Suprapubic skin (tissue), 4 donors: ENCODE measurements at places on chromosomes 5 and 9.

GRCh38 chr5:111976705-111977435, 219.9 kb upstream of the NREP start:
- no peak for DNase-seq

DNA sequence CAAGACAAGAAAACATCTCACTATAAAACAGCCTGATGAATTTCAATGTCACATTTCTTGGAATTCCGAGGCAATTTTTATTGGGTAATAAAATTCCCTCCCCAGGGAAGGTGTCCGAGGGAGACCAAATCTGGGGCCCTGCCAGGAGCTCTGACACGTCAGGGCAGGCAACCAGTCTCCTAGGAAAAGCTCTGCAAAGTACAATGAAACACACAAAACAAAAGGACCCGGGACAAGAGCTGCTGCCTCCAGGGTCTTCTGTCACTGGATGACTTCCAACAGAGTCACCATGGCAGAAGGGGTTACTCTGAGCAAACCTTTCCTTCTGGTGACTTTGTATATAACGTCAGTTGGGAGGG, 50.8 kb downstream of the SAXO1 start:
- DNase-seq = no peak

DNA sequence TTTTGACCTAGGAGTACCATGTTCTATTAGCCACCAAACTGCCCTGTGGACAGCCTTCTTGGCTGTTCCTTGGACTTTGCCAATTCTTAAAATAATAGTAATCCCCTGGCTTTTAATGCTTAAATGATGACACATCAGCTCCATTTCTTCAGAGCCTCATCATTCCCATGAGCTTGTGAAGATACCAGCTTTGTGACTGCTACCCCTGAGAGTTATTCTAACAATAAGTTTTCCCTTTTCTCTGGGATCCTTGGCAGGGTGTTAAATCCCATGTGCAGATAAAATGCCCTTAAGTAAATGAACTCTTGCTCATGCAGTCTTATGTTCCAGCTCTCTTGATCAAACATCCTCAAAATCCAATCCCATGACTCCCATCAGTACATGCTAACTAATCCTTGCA, 415.3 kb downstream of the CETN3 start:
- DNase-seq = no peak

- DNase-seq = no peak
Measured at GRCh38 chr5:79227484-79228025, 8.4 kb upstream of the JMY start.

GRCh38 chr9:18474783-18475182, 830 bp downstream of the ADAMTSL1 start:
- no peak for DNase-seq

- no peak for DNase-seq
Measured at GRCh38 chr5:167798448-167798847, 493.0 kb upstream of the WWC1 start.

GRCh38 chr9:123309611-123310010, 41.2 kb upstream of the STRBP start:
- DNase-seq = no peak

GRCh38 chr9:134204041-134204440, 39.7 kb upstream of the RNU6ATAC start:
- no peak for DNase-seq

DNA sequence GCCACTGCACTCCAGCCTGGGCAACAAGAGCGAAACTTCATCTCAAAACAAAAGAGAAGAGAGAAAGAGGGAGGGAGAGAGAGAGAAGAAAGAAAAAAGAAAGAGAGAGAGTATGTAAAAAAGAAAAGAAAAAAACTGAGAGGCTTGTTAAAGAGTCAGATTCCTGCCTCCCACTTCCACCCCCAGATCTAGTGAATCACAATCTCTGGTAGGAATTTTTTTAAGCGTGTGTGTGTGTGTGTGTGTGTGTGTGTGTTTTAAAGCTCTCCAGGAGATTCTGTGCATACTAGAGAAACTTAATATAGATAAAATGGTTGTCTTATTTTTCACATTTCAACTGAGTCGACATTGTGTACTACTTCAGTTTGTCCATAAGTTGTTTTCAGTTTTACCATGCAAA, 32.0 kb downstream of the SAR1B start:
- no peak for DNase-seq

GRCh38 chr5:38725371-38725865, 120.4 kb upstream of the OSMR start:
- DNase-seq = no peak

DNA sequence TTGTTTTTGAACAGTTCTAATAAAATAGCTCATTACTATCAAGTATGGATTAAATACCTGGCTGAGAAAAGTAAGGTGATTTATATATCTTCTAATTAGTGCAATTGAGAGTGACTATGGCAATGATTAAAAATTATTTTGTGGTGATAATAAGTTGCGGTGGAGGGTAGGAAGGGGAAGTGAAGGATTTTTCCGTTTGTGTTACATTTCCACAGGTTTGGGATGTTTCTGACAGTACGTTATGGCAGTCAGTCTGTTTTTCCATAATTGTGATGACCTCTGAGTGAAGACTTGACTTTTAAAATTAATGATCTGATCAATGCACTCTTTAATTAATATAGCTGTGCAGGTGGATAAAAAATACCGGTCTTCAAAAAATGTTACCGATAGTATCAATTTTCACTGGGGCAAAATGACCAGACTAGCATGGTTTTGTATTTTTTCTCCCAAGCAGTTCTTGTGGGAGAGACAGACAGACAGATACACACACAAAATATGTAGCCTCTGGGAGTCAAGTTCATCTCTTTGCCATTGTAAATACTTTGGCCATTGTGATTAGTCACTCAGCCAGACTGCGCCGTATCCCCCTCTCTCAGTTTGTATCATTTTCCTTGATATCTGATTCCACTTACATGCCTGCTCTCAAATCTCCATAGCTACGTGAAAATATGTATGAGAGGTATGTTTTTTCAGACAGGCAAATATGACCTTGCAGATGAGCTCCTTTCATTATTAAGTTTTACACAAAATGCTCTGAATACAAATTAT, 60.2 kb downstream of the ARHGAP26 start:
- DNase-seq = no peak

GRCh38 chr9:3874449-3875360, 348.9 kb upstream of the RFX3 start:
- no peak for DNase-seq

DNA sequence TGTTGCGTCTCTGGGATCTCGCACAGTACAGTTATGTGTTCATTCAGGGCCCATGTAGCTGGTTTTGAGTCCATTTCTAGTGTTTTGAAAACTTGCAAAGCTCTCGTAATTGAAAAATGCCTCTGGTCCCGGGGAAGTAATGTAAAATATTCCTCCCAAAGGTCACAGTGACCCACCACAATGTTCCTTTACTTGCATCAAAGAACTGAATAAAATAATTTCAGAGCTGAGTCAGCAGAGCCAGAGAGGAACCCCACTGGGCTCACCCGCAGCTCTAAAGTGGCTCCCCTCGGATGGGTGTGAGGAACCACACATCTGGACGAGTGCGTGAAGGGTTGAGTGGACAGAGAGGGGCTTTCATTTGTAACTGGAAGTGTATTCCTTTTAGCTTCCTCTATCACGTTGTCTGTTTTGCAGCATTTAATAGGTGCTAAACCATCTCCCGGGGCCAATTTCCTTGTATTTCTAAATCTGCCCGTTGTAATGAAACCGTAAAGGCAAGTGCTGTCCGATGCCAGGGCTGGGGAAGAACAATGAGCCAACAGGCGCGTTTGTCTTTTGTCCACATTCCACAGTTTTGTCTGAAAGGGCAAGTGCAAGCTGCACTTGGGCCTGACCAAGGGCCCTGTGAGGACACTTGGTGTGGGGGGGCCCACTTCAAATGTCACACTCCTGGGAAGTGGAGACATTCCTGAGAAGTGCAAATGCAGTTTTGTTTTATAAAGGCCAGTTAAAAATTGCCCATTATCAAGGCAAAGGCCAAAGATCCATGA, 29.9 kb downstream of the COL5A1 start:
- DNase-seq = no peak

DNA sequence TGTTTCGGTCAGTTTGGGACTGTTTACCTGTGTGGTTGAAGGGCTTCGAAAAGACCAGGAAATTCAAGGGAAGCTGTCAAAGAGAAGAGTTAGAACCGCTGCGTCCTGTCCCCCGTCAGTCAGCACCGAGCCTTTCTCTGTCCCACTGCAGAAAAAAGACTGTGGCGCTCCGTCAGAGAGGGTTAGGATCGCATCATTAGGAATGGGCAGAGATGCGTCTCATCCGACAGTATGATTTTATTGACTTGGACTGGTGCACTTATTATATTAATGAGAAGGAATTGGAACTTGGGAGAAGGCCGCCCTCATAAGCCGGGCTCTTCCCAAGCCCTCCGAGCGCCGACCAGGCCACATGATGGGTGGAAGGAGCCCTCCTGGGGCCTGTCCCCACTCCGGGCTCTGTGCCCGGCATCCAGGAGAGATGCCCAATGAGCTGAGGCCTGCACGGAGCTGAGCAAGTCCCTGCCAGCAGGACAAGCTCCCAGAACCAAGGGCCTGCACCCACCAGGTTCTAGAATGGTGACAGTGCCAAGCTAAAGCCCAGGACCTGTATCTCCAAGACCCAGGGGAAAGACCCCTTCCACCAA, 71.5 kb downstream of the NEK6 start:
- DNase-seq = no peak

GRCh38 chr9:125854553-125855275, 107.5 kb downstream of the PBX3 start:
- no peak for DNase-seq

GRCh38 chr5:66969963-66970362, 226.6 kb downstream of the CD180 start:
- DNase-seq = no peak

GRCh38 chr5:146079695-146080373, 25.5 kb downstream of the PLAC8L1 start:
- DNase-seq = no peak

DNA sequence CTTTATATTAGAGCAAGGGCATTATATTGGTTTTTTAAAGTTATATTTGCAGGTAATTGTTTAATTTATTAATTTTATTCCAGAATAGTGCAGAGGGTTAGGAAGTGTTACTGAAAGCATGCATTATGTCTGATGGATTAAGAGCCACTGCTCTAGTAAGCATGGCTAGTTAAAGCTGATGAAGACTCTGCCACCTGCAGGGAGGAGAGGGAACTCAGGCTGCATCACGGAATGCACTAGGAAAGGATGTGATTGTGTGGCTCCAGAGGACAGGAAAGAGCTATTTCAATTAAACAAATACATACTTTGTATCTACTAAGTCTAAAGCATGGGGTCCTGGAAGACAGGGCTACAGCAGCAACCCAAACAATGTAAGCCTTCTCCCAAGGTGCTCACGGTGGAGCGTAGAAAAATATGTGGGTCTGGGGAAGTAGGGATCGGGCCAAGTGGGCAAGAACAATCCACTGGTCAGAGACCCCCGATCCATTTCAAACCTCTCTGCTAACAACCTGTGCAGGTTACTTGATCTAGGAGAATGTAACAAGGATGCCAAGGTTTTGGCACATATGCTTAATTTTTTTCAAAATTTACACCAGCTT, 15.3 kb upstream of the GRXCR2 start:
- DNase-seq = no peak

DNA sequence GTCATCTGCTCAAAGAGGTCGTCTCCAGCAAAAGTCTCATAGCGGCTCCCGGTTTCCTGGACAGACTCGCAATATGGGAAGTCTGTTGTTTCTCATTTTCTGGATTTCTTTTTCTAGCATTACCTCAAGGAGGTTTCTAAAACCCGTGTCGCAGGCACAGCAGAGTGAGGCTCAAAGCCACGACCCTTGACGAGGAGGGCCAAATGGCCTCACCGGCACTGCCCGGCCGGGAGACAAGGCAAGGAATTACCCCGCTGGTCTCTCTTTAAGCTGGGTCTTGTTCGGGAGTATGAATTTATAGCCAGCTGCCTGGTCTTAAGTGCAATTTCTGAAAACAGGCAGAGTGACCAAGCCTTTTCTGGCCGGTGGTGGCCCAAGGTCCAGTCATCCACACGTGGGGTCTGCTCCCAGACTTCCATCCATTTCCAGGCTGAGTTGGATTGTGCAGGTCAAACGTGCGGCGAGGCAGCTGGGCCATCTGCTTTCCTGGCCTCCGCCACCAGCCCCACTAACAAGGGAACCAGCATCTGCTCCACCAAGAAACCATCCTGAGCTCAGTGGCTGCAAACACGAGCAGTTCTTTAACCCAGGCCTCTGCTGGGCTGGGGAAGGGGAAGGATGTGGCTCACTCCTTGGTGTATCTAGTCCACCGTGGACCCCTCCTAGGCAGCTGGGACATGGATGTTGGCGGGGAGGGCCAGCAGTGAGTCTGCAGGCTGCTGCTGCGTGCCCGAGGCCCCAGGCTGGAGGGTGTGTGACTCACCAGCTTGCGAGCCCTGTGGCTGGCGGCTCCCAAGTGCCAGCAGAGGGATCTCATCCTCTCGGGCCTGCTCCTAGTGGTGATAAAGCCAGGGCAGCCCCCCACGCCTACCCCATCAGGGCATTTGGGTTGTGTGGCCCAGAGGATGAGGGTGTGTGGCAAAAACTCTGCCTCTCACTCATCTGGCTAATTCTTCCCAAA, 55.6 kb upstream of the COL5A1 start:
- DNase-seq = no peak

GRCh38 chr9:81455462-81456219, 233.7 kb downstream of the TLE1 start:
- DNase-seq = no peak

DNA sequence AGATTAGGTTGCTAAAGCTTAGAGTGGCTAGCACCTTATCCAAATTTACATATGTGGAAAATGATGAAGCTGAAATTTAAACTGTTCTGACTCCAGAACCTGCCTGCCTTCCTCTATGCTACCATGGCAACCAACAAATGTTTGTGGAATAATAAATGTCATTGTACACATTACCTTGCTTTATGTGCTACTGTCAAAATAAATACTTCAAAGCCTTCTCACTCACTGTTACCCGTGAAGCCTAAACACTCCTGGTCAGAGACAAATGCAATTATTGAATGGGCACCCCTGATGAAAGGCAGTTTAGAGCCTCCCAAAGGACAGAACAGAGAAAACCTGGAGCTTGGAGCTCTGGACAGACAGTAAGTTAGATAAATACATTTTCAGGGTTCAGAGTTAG, 158.6 kb downstream of the FAM114A2 start:
- no peak for DNase-seq

DNA sequence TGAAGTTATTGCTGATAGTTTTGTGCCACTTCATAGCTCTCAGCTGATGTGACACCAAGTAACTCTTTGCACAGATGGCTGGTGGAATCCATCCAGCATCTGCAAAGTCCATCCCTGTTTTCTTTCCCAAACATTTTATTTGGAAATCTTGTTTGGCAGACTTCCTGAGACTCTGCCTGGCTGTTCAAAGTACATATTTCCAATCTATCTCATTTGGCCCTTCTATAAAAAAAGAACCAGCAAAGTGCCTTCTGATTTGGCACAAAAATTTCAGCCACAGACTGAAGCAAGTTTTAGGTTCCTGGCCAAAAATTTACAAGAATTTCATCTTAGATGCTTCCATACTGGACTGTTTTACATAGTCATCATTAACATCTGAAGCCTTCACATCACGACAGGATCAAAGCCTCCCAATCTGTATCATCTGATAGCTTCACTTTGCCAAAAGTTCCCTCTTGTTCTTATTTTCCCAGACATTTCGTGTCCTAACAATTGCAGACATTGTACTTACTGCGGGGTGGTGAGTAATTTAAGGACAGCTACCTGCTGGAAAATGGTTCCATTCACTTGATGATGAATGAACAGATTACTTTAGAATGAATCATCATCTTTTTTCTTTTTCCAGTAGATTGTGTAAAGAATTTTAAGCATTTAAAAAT, 377.3 kb downstream of the KIAA0825 start:
- DNase-seq = no peak
